ENCODE measurements at places on chromosomes 7 and 10.
A peak's percentile ranks its signal among the peaks of the same experiment; 100 is the strongest.

DNA sequence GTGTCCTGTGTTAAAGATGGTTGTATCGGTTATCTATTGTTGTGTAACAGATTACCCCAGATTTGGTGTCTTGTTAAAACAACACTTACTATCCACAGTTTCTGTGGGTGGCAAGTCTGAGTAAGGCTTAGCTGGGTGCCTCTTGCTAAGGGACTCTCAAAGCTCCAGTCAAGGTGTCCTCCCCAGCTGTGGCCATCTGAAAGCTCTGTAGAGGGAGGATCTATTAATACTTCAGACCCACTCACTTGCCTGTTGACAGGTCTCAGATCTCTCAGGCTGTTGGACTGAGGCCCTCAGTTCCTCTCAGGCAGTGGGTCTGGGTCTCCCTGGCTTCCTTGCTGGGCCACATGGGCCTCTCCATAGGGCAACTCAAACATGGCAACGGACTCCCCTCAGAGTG lies 19.6 kb downstream of the ARID5B start:
- DNase-seq = no peak

- DNase-seq = no peak
These were observed 148.5 kb downstream of the MTERF1 start for GRCh38 chr7:91731976-91732375.

DNA sequence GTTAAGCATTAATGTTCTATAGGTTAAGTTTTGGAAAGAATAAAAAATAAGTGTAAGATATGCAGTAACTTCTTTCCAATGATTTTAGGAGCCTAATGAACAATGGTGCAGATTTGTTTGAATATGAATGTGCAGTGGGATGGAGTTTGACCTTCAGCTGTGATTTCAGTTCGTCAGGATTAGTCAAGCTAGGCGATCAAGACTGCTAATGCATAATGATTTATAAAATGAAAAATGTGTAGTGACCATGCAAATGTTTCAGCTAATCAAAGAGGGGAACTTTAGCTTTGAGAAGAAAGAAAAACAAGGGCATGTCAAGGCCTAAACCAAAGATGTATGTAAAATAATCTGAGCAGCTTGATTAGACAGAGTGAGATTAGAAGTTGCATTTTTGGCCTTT lies 208.5 kb downstream of the FOXP2 start:
- no peak for DNase-seq

DNA sequence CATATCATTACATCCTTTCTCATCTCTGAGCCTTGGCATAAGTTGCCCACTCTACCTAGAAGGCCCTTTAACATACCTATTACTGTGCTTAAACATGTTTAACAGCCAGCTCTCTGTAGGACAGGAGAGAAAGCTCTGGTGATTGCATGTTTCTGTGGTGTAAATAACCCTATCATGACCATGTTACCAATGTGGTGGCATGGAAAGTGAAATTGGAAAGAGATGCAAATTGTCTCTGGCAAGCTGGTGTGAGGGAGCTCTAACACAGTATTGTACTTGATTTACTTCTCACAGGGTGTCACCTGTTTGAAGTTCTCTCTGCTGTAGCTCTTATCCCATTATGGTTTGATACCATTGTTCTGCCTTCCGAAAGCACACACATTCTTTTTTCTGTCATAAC lies 231.8 kb upstream of the DKK1 start:
- DNase-seq = no peak

- DNase-seq = no peak
These were observed 75.8 kb downstream of the GNAI1 start for GRCh38 chr7:80210400-80210799.

DNA sequence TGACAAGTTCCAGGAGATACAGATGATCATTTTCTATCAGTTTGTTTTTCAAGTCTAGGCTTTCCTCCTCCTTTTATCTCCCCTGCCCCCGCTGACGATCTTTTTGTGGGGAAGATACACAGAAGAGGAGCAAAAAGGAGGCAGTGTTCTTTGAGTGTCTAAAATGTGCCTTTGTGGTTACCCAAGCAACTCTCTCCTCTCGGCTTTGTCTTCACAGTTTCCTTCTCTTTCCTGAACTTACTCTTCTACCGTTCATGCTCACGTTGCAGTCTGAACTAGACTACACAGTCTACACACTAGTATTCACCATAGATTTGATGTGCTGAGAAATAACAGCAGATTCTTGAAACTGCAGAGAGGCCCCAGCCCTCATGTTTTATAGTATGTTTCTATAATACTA lies 23.6 kb downstream of the CEP41 start:
- no peak for DNase-seq

GRCh38 chr10:30834651-30835050 lies 197.0 kb downstream of the ZNF438 start:
- peak; percentile 74 for DNase-seq

GRCh38 chr7:156059369-156059768 lies 247.1 kb upstream of the SHH start:
- no peak for DNase-seq

GRCh38 chr7:71750290-71750689 lies 618.3 kb downstream of the GALNT17 start:
- DNase-seq = no peak

DNA sequence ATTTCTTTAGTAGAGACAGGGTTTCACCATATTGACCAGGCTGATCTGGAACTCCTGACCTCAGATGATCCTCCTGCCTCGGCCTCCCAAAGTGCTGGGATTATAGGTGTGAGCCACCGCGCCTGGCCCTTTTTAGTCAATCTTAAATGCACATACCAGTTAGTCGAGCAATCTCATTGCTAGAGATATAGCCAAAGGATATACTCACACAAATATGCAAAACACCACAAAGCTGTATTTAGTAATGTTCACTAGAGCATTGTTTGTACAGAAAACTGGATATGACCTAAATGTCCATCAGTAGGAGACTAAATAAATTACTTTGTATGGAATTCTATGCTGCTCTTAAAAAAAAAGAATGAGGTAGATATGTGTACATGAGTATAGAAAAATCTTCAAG lies 24.5 kb upstream of the IL6 start:
- no peak for DNase-seq

DNA sequence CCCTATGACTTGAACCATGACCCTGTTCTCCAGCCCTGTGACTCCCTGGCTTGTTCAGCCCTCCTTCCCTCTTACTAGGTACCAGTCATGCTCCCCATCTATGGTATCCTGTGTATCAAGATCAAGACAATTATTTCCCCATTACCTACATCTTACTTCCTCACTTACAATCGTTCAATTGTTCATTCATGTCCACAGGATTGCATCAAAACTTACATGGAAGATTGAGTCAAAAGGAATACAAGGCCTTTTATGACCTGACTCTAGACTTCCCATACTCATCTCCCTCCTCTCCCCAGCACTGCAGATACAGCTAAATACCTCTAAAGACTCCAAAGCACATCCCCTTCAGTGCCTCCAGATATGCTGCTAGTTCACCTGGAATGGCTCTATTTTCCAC lies 109.2 kb downstream of the CTTNBP2 start:
- no peak for DNase-seq

GRCh38 chr10:118805146-118805545 lies 50.4 kb upstream of the CACUL1 start:
- no peak for DNase-seq

DNA sequence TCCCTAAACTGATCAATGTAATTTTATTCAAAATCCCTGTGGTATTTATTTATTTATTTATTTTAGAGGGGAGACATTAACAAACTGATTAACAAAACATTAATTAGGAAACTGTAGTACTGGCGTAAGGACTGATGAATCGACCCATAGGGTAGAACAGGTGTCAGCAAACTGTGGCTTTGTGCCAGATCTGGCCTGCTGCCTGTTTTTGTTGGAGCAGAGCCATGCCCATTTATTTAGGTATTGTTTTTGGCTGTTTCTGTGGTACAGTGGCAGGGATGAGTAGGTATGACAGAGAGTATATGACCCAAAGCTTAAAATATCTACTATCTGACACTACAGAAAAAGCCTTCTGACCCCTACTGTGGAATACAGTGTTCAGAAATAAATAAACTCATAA lies 332.5 kb upstream of the ETV1 start:
- no peak for DNase-seq

- DNase-seq = no peak
These were observed 78.1 kb upstream of the HABP2 start for GRCh38 chr10:113474752-113475151.

GRCh38 chr10:66457629-66458028 lies 468.2 kb upstream of the LRRTM3 start:
- DNase-seq = peak; percentile 45

- no peak for DNase-seq
These were observed 125.2 kb downstream of the UBE2H start for GRCh38 chr7:129827467-129827990.

DNA sequence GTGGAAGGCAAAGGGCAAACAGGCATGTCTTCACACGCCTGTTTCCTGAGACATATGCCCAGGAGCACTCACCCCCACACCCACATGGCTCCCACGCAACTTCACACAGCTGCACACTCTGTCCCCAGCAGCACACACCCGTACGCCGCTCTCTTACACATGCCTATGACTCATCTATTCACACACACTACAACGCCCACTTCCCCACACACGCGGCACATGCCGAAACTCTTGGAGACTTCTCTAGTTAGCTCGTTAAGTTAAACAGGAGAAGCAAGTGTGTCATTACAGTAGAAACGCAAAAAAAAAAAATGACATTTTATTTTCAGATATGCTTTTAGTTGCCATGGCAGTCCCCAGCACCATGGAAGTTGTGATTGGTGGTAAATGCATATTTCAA lies 6.7 kb downstream of the CALN1 start:
- no peak for DNase-seq

- DNase-seq = no peak
These were observed 28.6 kb downstream of the MRPL32 start for GRCh38 chr7:42960762-42961161.

- no peak for DNase-seq
These were observed 8.0 kb upstream of the DMTF1 start for GRCh38 chr7:87144173-87144657.

- DNase-seq = no peak
These were observed 11.2 kb downstream of the MNX1 start for GRCh38 chr7:156998988-156999957.

DNA sequence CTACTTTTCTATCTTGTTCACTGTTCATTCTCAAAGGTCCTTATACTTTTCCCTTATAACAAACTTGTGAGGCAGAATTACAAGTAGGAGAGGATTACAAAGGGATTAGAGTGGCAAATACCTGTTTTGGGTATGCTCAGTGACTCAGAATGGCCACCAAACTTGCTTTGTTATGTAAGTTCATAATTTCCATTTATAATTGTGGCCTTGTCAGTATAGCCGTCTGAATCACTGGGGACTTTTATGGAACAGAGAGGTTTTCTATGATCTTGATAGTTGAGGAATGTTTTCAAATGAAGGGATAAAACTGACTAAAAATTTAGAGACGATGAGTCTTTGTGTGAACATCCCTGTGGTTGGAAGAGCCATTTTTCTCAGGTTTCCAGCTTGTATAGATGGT lies 116.2 kb downstream of the SND1 start:
- DNase-seq = no peak

DNA sequence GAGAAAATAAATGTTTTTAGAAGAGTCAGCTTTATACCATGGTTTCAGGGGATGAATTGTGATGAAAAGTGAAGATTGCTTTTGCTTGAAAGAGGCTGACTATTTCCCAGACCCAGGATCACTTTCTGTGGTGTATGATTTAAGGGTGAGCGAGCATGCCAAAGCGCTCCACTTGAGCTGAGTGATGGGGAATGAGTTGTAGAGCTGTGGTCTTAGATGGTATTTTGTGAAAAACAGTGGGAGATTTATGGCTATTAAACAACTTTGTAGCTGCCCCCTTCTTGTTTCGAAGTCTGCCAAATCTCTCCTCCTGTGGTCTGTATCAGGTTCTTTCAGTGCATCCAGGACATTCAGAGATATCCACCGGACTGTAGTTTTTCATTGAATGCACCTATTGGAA lies 888.2 kb downstream of the LRMDA start:
- no peak for DNase-seq

DNA sequence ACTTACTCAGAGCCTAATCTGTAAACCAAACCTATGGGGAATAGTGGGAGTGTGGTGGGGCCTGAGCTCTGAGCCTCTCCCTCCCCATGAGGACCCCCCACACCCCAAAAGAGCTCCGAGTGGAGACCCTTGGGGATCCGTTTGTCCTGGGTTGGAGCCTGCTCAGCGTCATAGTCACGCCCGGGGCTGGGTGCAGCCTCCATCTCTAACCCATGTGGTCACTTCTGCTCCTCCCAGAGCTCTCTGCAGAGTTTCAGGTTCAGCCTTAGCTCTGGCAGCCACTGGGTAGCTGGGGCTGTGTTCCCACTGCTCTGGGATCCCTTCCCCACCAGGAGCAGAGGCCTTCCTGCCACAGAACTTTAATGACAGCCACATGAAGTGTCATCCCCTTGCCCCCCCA lies 25.9 kb downstream of the PFKFB3 start:
- no peak for DNase-seq

DNA sequence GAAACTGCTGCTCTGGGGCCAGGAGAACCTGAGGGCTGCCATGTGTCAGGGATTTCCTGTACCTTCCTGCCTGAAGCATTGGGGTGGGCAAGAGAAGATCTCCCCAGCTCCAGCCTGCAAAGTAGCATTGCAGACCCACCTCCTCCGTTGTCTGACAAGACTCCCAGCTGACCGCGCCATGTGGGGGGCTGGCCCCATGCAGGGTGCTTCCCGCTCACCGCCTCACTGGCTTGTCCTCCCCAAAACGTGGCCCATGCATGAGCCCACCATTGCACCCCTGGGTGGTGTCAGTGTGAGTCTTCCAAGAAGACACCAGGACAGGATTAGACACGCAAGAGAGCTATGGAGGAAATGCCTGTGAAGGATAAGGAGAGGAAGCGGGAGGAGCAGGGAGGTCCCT lies 68.3 kb downstream of the ABRAXAS2 start:
- DNase-seq = no peak
